Posterior cingulate gyrus (tissue), 11 donors: ENCODE measurements at places on chromosomes 3 and 15.

- DNase-seq = no peak
Measured at GRCh38 chr3:72336114-72336651, 512.1 kb downstream of the SHQ1 start.

DNA sequence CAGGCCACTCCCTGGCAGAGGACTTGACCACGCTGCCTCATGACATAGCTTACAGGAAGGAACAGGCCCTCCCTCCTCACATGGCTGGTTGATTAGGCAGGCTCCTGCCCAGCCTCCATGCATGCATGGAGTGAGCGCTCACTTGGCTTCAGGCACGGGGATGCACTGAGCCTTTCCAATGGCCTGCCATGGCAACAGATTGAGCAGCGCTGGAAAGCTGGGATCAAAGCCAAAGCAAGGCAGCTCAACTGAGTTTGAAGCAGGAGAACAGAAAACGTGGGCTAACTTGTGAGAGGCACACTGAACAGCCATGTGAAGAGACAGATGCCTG is 5.9 kb upstream of the GRAMD2A start:
- peak; percentile 91 for DNase-seq

GRCh38 chr3:43810797-43811196 is 120.1 kb downstream of the ABHD5 start:
- DNase-seq = no peak

DNA sequence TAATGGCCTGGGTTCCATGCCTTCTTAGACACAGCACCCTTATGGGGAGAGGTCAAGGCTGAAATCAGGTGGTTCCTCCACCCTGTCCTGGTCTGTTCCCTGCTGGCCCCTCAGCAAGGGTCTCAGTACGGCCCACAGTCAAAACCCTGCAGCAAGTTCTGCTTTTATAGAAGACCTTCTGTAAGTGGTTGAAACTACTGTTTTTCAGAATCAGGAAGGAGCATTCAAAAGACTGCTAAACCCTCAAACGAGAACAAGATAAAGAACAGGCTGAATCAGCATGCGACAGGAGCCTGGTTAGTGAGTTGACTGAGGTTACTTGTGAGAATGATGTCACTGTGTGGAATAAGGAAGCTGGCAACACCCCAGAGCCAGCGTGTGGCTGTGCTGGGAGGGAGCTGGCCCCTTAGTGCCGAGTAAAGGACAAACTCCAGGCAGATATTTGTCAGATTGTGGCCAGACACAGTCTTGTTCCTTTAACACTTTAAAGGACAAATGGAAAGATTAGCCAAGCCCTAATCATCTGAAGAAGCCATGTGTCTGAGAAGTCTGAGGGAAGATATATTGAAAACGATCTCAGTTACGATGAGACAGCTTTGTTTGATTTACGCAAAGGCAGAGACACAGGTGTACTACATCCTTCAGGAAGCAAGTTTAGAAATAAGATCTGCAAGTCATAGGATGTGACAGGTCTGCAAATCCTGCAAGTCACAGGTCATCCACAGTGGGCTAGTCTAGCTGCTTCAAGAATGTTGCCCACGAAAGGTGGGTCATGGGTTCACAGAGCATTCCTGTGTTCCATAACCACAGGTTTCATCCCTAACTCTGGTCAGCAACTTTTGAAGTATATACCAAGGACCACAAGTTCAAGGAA is 54.0 kb downstream of the B3GNT5 start:
- no peak for DNase-seq

- no peak for DNase-seq
Measured at GRCh38 chr3:53485675-53486403, 8.6 kb upstream of the CACNA1D start.

DNA sequence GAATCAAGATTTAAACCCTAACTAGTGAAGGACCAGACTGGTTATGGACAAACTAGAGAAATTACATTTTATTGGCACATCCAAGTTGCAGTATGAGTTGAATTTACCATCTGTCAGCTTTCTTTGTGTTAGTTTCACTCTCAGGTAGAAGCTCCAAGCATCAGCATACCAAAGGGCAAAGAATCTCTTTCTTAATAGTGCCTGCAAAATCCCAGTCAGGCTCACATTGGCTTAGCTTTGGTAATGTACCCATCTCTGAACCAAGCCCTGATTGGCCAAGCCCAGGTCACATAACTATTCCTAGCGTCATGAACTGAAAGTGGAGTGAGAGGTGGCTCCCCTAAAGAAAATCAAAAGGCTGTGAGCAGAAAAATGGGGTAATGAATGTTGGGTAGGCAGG is 66.9 kb downstream of the CCNL1 start:
- no peak for DNase-seq

DNA sequence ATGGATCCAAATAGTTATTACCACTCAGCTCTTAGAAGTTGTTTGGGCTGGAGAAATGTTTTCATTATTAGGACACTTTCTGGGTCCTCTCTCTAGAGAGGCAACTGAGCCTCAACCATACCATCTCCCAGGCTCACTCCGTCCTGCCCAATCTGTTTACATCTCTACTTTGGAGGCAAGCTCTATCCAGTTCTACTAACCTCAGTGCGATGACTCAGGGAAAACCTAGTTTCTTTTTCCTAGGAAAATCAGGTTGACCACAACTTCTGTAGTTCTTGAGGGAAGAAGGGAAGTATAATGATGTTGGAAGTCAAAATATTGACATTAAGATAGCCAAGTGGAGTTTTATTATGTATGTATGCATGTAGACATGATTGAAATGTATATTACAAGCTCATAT is 40.4 kb downstream of the LPP start:
- no peak for DNase-seq

GRCh38 chr3:149809699-149810098 is 3.3 kb upstream of the RNF13 start:
- DNase-seq = no peak
